Fibroblast of pulmonary artery (primary cell): ENCODE measurements at places on chromosomes 1 and 21.

GRCh38 chr1:167209044-167209443 is 11.6 kb upstream of the POU2F1 start:
- DNase-seq = no peak

- DNase-seq = peak; percentile 40
Observed at GRCh38 chr1:2382621-2383361, 8.6 kb downstream of the MORN1 start.

DNA sequence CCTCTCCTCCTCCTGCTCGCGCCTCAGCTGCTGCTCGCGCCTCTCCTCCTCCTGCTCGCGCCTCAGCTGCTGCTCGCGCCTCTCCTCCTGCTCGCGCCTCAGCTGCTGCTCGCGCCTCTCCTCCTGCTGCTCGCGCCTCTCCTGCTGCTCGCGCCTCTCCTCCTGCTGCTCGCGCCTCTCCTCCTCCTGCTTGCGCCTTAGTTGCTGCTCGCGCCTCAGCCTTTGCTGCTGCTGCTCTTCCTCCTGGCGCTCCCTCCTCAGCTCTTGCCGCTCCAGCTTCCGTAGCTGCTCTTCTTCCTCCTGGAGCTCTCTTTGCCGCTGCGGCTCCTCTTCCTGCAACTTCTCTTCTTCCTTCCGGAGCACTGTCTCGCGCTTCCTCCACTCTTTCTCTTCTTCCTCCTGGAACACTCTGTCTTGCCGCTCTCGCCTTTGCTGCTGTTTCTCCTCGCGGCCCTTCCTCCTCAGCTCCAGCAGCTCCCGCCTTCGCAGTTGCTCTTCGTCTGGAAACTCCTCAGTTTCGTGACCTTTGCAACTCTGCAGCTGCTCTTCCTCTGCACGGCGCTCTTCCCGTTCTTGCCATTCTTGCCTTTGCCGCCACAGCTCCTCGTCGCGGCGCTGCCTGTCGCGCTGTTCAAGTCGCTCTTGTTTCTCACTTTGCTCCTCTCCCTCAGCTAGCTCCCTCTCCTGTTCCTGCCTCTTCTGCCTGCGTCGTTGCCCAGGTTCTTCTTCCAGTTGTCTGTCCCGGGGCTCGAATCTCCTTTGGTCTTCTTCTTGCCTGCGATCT is 3.0 kb downstream of the TCHH start:
- peak; percentile 18 for DNase-seq

- no peak for DNase-seq
Observed at GRCh38 chr1:28282426-28283407, 23.4 kb downstream of the SESN2 start.

GRCh38 chr1:22408230-22408629 is 43.4 kb upstream of the ZBTB40 start:
- no peak for DNase-seq

- DNase-seq = no peak
Observed at GRCh38 chr1:175904808-175905207, 161.4 kb upstream of the TNR start.

GRCh38 chr1:110631836-110632620 is 25.9 kb upstream of the KCNA2 start:
- DNase-seq = no peak

- peak; percentile 93 for DNase-seq
Observed at GRCh38 chr21:42198929-42199867, 19.7 kb upstream of the ABCG1 start.

DNA sequence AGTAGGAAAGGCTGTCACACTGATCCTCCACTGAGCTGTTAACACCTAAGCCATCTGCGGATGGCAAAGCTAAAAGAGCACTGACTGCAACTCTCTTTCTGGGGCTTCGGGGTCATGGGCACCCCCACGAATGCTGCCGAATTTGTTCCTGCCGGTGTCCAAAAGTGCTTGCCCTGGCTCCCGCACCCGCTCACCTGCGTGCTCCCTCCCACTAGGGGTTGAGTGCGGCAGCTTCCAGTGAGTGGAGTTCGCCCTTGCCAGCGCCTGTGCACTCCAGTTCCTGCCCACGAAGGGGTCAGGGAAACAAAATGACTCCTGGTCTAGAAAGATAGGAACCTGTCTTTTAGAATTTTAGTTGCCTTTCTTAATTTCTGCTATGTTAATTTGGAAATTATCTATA is 78.7 kb downstream of the IFI44 start:
- no peak for DNase-seq

- peak; percentile 37 for DNase-seq
Observed at GRCh38 chr1:225602590-225603206, 50.2 kb downstream of the ENAH start.
